Substantia nigra (tissue), 51 donors: ENCODE measurements at places on chromosomes 4 and X.

GRCh38 chr4:140222171-140222570, 68.2 kb upstream of the MAML3 start:
- no peak for DNase-seq

- no peak for DNase-seq
Measured at GRCh38 chrX:13389501-13389900, 69.6 kb upstream of the ATXN3L start.

- DNase-seq: no peak
Measured at GRCh38 chrX:13463608-13464007, 105.8 kb upstream of the EGFL6 start.

DNA sequence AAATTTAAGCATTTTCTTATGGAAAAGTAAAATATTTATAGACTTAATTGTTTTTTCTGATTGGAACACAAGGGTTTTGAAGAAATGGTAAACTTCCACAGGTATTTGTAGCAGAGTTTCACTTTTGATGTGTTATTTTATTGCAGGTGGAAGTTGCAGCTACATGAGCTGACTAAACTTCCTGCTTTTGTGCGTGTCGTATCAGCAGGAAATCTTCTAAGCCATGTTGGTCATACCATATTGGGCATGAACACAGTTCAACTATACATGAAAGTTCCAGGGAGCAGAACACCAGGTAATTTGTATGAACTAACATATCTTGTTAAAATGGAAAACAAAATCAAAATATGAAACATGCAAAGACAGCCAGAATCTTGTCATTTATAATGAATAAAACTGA, 117.4 kb downstream of the DIPK2B start:
- no peak for DNase-seq

GRCh38 chr4:7419961-7420660, 14.6 kb downstream of the PSAPL1 start:
- no peak for DNase-seq

DNA sequence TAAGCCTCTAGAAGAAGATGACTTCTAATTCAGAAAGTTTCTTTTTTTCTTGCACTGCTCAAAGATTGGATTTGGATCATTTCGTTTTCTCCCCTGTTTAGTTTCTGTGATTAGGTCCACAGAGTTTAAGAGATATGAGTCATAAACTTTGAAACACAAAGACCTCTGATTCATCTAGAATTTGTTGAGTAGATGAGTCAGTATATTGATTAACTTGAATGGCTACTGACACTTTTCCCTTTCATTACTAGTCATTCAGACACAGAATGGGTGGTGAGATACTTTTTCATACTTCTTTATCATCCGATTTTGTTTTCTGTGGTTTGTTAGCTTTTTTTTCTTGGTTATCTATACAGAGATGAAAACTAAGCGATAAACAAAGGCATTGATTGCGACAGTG, 34.1 kb upstream of the AFF2 start:
- no peak for DNase-seq

DNA sequence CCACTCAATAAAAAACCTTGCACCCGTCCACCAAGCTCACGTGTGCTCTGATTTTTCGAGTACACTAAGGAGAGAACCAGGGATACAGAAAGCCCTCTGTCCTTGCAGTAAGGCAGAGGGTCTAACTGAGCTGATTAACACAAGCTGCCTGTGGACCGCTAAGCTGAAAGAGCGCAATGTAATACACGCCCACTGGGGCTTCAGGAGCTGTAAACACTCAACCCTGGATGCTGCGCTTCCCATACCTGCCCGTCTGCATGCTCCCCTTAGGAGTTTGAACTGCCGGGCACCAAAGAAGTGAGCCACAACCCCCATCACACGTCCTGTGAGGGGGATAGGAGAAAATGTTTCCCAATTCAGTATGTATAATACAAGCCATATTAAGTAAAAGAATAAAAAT, 664.8 kb downstream of the PCDH18 start:
- no peak for DNase-seq

- DNase-seq: no peak
Measured at GRCh38 chr4:175584901-175585300, 227.2 kb downstream of the GPM6A start.

GRCh38 chr4:100113732-100114131, 76.5 kb downstream of the DDIT4L start:
- DNase-seq: no peak

DNA sequence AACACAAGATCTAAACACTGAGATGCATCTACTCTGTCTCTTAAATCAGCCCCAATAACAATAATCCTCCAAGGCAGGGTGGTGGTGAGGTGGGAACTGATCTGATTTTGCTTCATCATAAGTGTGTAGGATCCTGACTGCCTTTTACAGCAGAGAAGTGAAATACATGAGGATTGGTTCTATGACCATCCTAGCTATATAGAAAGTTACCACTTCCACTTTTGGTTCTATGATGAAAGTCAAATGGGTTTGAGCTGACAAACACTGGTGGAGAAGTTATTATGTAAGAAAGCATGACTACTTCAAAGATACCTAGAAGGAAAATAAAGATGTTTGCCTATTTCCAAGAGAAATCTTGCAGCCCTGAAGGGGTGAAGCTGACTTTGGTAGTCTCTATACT, 181.6 kb downstream of the NKX6-1 start:
- no peak for DNase-seq

DNA sequence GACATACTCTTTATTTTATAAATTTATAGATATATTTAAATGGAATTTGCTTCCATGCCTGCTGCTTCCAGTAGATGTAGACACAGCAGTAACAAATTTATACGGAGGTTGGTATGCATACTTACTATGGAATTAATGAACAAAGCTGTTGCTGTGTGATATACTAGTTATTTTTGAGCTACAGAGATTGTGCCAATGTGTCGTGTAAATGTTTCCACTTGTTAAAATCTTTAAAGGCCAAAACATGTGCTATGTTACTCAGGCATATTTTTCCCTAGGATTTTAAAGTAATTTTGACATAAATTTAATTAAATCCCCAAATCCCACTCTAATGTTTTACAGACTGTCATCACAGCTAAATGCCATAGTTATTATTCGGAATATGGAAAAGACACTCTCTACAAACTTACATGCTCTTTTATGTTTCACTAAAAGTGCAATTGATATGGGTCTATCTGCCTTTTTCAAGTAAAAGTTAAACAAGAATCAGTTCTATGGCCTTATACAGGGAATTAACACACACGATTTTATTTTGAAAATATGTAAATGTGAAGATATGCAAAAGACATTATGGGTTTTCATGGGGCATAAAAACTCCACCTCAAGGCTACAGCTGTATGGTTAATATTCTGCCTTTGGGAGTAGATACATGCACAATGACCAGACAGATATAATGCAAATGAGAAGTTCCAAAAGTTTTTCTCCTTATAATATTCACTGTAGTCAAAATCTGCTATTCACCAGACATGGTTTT, 256.8 kb downstream of the FSTL5 start:
- DNase-seq: no peak

DNA sequence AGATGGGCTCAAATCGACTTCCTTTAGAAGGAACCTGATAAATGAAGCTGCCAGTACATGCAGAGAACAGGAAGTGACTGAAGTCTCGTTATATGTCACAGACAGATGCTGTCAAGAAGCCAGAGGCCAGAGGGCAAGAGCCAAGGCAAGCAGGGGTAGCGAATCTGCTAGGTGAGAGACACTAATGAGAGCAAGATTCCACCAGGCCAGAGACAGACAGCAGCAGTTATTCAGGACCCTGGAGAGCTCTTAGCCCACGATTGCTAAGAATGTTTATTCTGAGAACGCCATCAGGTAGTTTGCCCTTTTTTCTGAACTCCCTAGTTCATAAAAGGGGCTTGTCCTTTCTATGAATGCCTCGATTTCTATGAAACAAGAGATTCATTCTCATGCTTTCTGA, 73.7 kb downstream of the BEND2 start:
- no peak for DNase-seq

DNA sequence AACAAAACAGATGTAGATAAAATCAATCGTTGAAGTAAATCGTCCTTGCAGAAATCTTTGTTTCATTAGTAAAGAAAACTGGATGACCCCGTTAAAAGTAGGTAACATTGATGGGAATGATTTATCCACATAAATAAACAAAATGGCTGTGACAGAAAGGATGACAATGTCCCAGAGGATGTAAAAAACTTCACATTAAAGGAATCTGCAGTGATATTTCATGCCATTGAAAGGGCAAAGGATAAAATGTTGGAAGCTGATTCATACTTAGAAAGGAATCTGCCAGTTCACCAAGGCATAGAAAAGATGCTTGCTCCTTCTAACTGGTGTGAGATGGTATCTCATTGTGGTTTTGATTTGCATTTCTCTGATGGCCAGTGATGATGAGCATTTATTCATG, 24.2 kb upstream of the EPGN start:
- DNase-seq: no peak

DNA sequence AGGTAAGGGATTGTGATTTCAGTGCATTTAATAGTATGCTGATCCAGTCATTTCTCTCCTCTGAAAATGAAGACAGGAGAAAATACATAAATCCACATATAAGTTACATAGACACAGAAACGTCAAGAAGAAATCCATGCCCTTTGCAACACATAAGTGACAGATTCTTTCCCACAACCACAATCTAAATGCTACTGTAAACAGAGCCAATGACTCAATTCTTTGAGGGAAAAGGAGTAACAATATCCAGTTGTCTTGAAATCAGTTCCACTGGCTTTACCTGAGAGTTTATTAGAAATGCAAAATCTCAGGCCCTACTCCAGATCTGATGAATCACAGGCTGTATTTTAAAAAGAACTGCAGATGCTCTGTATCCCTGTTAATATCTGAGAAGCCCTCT, 66.4 kb downstream of the ARAP2 start:
- no peak for DNase-seq

DNA sequence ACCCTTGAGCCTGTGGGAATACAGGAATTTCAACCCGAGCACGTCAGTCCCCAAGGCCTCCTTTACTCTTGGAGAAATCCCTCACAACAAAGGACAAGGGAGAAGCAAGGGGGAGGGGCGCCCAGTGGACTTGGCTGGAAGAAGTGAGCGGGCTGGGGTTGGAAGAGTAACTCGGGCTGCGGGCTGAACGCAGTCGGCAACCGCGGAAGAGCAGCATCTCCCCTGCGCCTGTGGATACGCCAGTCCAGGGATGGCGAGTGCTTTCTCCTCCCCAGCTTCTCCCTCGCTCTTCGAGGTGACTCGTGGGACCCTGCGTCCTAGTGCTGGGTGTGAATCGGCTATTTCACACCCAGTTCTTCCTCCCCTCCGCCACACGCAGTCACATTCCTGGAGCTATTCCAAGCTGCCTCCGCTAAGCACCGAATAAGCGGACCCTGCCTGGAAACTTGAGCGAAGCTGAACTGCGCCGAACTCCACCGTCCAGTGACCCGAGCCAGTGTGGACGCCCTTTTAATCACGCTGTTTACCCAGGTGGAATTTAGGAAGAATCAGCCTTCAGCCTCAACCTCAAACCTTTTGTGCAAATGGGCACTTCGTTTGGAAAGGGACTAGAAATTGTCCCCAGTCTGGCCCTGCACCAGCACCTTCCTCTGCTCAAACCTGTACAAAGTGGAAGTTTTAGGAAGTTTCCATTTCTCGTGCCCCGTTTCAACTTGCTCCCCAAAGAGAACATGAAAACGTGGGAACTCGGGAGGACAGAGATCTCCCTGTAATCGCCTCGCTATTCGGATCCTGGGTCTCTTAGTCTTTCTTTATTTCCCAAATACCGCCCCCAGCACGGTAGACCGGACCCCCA, 64.3 kb upstream of the WDR17 start:
- peak; percentile 30 for DNase-seq

GRCh38 chrX:18935893-18936292, 48.0 kb downstream of the PHKA2 start:
- DNase-seq: no peak

DNA sequence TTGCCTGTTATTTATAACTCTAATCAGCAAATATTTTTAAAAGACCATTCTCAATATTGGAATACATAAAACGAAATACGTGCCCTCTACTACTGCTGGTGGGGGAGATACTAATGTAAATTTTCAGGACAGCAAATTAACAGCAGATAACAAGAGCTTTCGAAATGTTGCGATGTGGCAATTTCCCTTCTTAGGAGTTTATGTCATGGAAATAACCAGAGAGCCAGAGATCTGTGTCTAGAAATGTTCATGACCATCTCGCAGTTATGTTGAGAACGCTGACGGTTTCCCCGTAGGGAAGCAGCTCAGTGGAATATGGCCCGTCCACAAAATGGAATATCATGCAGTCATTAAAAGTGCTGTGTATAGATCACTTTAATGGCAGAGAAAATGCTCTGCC, 238.4 kb upstream of the PSAPL1 start:
- DNase-seq: no peak

- no peak for DNase-seq
Measured at GRCh38 chr4:149896432-149896831, 80.8 kb upstream of the IQCM start.

GRCh38 chrX:68146054-68146453, 287.2 kb downstream of the OPHN1 start:
- DNase-seq: no peak

- no peak for DNase-seq
Measured at GRCh38 chrX:150155436-150156035, 207.6 kb upstream of the MAMLD1 start.

- no peak for DNase-seq
Measured at GRCh38 chr4:8422327-8422726, 18.2 kb downstream of the ACOX3 start.

DNA sequence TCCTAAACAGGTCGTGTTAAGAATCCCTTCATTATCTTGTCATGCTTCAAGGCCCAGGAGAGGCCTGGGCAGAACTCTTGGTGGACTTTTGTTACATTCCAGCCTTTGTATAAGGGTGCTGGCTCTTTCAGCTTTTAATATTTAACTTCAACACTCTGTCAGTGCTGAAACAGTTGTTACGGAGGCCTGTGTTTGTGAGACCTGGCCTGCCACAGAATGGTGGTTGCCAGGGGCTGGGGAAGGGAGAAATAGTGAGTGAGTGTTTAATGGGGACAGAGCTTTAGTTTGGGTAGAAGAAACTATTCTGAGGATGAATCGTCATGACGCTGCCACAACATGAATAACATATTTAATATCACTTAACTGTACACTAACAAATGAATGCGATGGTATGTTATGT, 1027.6 kb upstream of the PRKX start:
- DNase-seq: no peak

DNA sequence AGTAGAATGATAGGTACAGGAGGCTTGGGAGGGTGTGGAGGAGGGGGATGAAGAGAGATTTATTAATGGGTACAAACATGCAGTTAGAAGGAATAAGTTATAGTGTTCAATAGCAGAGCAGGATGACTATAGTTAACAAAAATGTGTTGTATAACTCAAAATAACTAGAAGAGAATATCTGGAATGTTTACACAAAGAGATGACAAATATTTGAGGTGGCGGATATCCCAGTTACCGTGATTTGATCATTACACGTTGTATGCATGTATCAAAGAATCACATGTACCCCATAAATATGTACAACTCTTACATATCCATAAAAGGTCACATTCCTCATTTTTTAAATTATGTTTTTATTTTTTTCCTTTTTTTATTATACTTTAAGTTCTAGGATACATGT, 456.6 kb downstream of the MAGEB5 start:
- no peak for DNase-seq

GRCh38 chrX:128807367-128807766, 715.9 kb downstream of the SMARCA1 start:
- DNase-seq: no peak
